ENCODE measurements at places on chromosomes 7 and 10. TPM values are rescaled to one million over a fixed set of nuclear protein-coding genes. Genes with fewer than 3 reads are reported as not detected.

SYNPO2L gene
- not detected for total RNA-seq

HTR7 gene
- 7.9 TPM for total RNA-seq

GLI3 gene
- total RNA-seq: 7.3 TPM

LIPA gene
- total RNA-seq: 18.7 TPM

ITGB8 gene
- total RNA-seq: 27.9 TPM

NRCAM gene
- 1.3 TPM for total RNA-seq

NME8 gene
- total RNA-seq: not detected

PNLIPRP2 gene
- not detected for total RNA-seq

GATA3 gene
- total RNA-seq: not detected

HMX3 gene
- not detected for total RNA-seq

CHCHD3 gene
- 55.4 TPM for total RNA-seq

AMPH gene
- 14.7 TPM for total RNA-seq

RTKN2 gene
- total RNA-seq: not detected

ZNF438 gene
- total RNA-seq: 10.3 TPM

TSPAN12 gene
- total RNA-seq: 4.7 TPM

SSC4D gene
- 1.1 TPM for total RNA-seq

MAGI2 gene
- 44.7 TPM for total RNA-seq

GRID2IP gene
- total RNA-seq: not detected

CCL24 gene
- total RNA-seq: not detected

SFTPA2 gene
- 0.16 TPM for total RNA-seq

ADCK2 gene
- total RNA-seq: 15.3 TPM

AQP1 gene
- total RNA-seq: 544 TPM

CCZ1B gene
- total RNA-seq: 21.9 TPM

CPVL gene
- total RNA-seq: 7.0 TPM

CALML5 gene
- not detected for total RNA-seq

AGR2 gene
- not detected for total RNA-seq

C7orf33 gene
- not detected for total RNA-seq

CFTR gene
- not detected for total RNA-seq

FKBP6 gene
- total RNA-seq: not detected

ACTL6B gene
- total RNA-seq: not detected

LRRC18 gene
- total RNA-seq: not detected

CCDC172 gene
- not detected for total RNA-seq

CPXM2 gene
- 89.3 TPM for total RNA-seq
